ENCODE measurements at places on chromosomes 7 and 10.

- no peak for DNase-seq
Observed at GRCh38 chr10:69862882-69863530, 61.3 kb downstream of the COL13A1 start.

GRCh38 chr10:15352836-15353235 lies 18.3 kb downstream of the FAM171A1 start:
- DNase-seq = no peak

DNA sequence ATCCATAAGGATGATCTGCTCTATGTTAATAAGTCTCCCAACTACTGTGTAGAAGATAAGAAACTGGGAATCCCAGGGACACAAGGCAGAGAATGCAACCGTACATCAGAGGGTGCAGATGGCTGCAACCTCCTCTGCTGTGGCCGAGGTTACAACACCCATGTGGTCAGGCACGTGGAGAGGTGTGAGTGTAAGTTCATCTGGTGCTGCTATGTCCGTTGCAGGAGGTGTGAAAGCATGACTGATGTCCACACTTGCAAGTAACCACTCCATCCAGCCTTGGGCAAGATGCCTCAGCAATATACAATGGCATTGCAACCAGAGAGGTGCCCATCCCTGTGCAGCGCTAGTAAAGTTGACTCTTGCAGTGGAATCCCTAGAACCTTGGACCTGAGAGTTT lies 10.3 kb downstream of the WNT16 start:
- no peak for DNase-seq

- DNase-seq = no peak
Observed at GRCh38 chr10:86127274-86127819, 239.2 kb downstream of the GRID1 start.

- DNase-seq = no peak
Observed at GRCh38 chr7:1939434-1940401, 269.6 kb downstream of the ELFN1 start.

DNA sequence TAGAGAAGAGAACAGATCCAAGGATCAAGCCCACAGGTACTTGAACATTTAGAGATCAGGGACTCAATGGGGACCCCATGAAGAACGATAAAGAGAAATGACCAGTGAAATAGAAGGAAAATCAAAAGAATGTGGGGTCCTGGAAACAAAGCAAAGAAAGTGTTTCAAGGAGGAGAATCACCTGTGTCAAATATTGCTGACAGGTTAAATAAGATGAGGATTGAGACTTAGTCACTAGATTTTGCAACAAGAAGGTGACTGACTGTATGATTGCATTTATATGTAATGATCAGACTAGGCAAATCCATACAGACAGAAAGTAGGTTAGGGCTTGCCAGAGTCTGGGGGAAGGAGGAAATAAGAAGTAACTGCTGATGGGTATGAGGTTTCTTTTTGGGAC lies 254.9 kb upstream of the NPY start:
- no peak for DNase-seq

DNA sequence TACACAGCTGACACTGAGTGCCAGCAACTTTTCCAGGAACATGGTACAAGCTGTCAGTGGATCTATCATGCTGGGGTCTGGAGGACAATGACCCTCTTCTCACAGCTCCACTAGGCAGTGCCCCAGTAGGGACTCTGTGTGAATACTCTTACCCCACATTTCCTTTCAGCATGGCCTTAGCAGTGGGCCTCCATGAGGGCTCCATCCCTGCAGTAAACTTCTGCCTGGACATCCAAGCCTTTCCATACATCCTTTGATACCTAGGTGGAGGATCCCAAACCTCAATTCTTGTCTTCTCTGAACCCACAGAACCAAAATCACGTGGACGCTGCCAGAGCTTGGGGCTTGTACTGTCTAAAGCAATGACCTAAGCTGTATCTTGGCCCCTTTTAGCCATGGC lies 116.8 kb downstream of the IQUB start:
- DNase-seq = no peak

DNA sequence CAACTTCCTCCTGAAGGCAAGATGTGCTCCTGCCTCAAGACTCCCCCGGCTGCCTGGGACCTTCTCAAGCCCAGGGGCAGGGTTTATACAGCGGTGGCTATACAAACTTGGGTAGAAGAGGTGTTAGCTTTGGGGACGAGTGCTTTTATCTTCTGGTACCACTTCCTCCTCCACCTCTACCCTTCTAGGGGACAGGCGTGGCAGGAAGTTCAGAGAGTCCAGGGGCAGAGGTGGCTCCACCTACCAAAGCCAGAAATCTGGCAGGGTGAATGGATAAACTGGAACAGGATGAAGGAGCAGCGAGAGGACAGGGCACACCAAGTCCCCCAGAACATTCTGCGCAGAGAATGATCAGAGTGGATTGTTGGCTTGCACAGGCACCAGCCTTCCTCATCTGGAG lies 24.0 kb upstream of the TM9SF3 start:
- DNase-seq = no peak

- DNase-seq = no peak
Observed at GRCh38 chr7:116446212-116446855, 53.2 kb upstream of the CAV2 start.

Data from HCT116 (cell line).